Activated CD8-positive, alpha-beta memory T cell treated with anti-CD3 and anti-CD28 coated beads for 1 hour (primary cell): ENCODE measurements at places on chromosomes 7 and 10.

GRCh38 chr10:614790-615582 lies 74.5 kb downstream of the DIP2C start:
- DNase-seq, result no peak

DNA sequence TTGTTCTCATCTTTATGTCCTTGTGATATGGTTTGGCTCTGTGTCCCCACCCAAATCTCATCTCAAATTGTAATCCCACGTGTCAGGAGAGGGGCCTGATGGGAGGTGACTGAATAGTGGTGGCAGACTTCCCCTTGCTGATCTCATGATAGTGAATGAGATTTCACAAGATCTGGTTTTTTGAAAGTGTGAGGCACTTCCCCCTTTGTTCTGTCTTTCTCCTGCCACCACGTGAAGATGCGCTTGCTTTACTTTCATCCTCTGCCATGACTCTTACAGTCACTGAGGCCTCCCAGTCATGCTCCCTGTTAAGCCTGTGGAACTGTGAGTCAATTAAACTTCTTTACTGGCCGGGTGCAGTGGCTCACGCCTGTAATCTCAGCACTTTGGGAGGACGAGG lies 161.0 kb downstream of the HERPUD2 start:
- no peak for DNase-seq

- no peak for DNase-seq
Observed at GRCh38 chr7:30923009-30923773, 11.5 kb downstream of the AQP1 start.

GRCh38 chr10:106242301-106242700 lies 922.2 kb downstream of the SORCS1 start:
- no peak for DNase-seq

- no peak for DNase-seq
Observed at GRCh38 chr7:90488220-90488619, 18.8 kb downstream of the PTTG1IP2 start.

GRCh38 chr10:87895430-87895829 lies 32.0 kb downstream of the PTEN start:
- no peak for DNase-seq

DNA sequence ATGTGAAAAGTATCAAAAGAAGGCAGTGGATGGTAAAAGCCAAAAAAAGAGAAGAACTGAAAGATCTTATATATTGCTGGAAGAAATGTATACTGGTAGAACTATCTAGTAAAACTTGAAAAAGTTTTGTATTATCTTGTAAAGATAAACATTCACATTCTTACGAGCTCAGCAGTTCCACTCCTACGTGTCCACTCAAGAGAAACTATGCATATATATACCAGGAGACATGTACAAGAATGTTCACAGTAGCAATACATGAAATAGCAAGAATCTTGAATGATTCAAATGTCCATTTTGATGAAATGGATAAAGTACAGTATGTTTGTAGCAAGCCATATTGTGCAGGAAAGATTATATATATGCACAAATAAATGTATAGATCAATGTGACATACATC lies 155.0 kb downstream of the RNF133 start:
- no peak for DNase-seq

GRCh38 chr10:23325132-23325531 lies 19.5 kb downstream of the C10orf67 start:
- DNase-seq, result no peak

- no peak for DNase-seq
Observed at GRCh38 chr7:26476271-26476670, 184.6 kb downstream of the SNX10 start.

GRCh38 chr10:132566892-132567291 lies 29.3 kb downstream of the INPP5A start:
- no peak for DNase-seq
